ENCODE measurements at places on chromosomes 2 and 18. TPM values are rescaled to one million over a fixed set of nuclear protein-coding genes. Genes with fewer than 3 reads are reported as not detected.

Gene LYG2
- 0.54 TPM for polyA plus RNA-seq

Gene KIF5C
- 25.6 TPM for polyA plus RNA-seq

Gene HOXD11
- polyA plus RNA-seq = 0.28 TPM

Gene TMEM198
- 2.0 TPM for polyA plus RNA-seq

Gene ARHGEF33
- polyA plus RNA-seq = 3.3 TPM

Gene SERPINB5
- polyA plus RNA-seq = not detected

Gene C2orf78
- not detected for polyA plus RNA-seq

Gene OTOF
- polyA plus RNA-seq = 1.5 TPM

Gene CMPK2
- polyA plus RNA-seq = 4.3 TPM

Measured in right lung (tissue), 10 donors.